GM06990 (cell line): ENCODE measurements at places on chromosomes 7 and 10.

- no peak for DNase-seq
Measured at GRCh38 chr10:69818676-69819239, 17.1 kb downstream of the COL13A1 start.

DNA sequence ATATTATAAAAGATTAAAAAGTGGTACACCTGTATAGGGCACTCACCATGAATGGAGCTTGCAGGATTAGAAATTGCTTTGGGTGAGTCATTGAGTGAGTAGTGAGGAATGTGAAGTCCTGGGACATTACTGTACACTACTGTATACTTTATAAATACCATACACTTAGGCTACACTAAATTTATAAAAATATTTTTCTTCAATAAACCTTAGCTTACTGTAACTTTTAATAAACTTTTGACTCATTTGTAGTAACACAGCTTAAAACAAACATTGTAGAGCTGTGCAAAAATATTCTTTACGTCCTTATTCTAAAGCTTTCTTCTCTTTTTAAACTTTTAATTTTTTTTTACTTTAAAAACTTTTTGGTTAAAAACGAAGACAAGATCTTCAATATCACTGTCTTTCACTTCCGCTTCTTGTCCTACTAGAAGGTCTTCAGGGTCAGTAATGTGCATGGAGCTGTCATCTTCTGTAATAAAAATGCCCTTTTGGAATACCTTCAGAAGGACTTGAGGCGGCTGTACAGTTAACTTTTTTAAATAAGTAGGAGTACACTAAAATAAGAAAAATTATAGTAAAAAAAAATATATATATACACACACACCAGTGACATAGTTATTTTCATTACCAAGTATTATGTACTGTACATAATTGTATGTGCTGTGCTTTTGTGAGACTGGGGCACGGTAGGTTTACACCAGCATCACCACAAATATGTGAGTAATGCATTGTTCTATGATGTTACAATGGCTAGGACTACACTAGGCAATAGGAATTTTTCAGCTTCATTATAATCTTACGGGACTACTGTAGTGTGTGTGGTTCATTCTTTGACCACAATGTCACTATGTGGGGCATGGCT, 3.5 kb downstream of the STK31 start:
- DNase-seq, result no peak

- no peak for DNase-seq
Measured at GRCh38 chr10:53091574-53091973, 319.0 kb upstream of the MBL2 start.

DNA sequence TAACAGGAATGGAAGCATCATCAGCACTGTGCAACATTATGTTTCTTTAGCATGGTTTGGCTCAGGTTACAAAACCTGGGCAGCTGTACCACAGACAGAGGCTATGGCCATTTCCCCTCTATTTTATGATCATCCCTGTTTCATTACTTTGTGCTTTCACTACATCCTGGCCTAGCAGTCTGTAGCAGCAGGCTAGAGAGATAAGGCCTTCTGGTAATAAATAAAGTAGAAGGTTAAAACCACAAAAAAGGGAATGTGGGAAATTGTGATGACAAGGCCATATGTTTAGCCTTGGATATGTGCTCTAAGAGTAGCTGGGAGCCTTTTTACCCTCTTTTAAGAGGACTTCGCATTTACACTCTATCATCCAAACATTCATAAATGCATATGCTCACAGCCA, 266.2 kb upstream of the PHF14 start:
- no peak for DNase-seq

GRCh38 chr7:71716690-71717089, 584.7 kb downstream of the GALNT17 start:
- DNase-seq, result no peak

- DNase-seq, result peak; percentile 70
Measured at GRCh38 chr10:22693371-22693784, 21.0 kb downstream of the PIP4K2A start.

DNA sequence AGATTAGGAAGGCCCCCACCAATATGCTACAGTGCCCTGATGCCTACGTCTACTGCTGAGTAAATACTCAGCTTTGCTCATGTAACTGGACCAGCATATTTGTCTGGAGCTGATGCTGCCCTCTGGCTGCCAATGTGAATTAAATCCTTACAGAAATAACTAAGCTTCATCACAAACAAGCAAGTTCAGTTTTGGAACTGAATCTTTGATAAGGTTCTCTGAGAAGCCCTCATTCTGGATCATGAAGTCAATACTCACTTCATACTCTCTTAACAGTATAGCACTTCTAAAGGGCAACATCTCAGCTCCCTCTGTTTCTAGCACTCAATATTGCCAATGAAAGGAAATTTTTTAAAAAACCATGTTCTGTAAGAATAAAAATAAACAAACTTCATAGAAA, 246.7 kb downstream of the ETV1 start:
- no peak for DNase-seq

DNA sequence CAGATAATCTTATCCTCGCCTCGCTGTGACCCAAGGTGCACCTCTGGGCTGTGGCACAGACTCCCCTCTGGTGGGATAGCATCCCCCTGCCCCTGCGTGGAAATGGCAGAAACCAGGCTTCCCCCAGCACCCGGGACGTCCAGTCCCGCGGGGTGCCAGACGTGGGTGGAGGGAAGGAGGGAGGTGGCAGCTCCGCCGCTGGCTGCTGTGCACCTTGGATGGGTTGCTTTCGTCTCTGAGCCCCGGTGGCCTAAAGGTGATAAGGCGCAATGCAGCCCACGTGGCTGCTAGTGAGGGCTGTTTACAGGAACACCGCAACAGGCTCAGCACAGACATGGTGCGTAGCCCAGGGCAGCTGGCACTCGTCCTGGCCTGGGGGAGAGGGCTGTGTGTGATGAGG, 13.6 kb upstream of the PDGFA start:
- DNase-seq, result no peak

- no peak for DNase-seq
Measured at GRCh38 chr7:40402661-40403060, 267.9 kb downstream of the SUGCT start.

DNA sequence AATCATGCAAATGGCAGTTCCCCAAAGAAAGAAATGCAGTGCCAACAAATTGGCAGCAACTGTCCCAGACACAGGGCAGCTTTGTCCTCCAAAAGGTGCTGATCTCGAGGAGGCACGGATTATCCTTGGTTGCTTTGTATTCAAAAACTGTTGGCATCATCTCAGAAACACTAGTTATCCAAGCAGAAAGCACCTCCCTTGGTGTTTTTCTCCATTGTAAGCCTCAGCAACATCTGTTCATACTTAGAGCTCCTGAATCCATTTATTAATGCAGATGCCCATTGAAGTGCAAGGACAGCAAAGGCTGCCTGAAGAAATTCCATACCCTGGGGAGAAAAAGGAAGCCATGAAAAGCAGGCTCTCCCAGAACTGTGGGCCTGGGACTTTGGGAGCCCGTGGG, 1.1 kb upstream of the NPS start:
- no peak for DNase-seq
